Vagina (tissue), 2 donors: ENCODE measurements at places on chromosomes 4 and X.

GRCh38 chrX:153465691-153466380 is 4.5 kb downstream of the HAUS7 start:
- no peak for DNase-seq

DNA sequence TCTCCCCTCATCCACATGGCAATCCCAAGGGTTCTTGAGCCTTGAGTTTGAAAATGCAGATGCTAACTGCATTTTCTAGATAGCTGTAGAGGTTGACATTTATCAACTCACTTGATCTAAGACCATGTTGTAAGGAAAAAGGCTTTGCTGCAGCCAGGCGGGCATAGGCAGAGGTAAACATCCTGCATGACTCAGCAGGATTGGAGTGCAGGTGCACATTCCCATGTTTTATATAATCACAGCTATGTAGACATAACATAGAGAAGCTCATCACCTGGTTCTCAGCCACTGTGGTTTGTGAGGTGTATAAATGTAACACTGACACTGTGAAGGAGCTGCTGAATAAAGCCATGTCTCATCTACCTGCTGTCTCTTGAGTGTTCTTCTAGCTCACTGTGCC is 62.3 kb upstream of the PDE5A start:
- DNase-seq = no peak

DNA sequence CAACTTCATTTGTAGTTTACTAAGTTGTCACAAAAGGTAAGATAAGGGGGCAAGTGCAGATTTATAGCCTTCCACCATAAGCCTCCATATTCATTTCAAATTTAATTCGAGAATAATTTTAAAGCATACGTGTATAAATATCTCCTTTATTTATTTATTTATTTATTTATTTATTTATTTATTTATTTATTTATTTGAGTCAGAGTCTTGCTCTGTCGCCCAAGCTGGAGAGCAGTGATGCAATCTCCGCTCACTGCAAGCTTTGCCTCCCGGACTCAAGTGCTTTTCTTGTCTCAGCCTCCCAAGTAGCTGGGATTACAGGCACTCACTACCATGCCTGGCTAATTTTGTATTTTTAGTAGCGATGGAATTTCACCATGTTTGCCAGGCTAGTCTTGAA is 523.4 kb downstream of the FAT4 start:
- DNase-seq = no peak

GRCh38 chr4:178010596-178010995 is 568.4 kb upstream of the AGA start:
- DNase-seq = no peak

- DNase-seq = no peak
Observed at GRCh38 chr4:108477527-108478108, 142.8 kb upstream of the RPL34 start.

GRCh38 chr4:105296672-105297071 is 150.0 kb downstream of the TET2 start:
- DNase-seq = no peak

DNA sequence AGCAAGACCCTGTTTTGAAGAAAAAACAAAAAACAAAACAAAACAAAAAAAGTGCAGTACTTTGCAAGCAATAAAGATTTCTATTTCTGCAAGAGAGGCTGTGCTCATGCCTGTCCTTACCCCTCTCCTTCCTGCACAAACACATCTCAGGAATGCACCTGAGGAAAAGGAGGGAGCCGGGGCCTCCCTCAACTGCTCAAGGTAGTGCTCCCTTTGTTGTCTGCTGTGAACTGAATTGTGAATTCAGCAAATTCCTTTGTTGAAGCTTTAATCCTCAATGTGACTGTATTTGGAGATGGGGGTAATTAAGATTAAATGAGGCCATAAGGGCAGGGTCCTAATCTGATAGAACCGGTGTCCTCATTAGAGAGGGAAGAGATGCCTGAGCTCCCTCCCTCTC is 13.9 kb downstream of the FTSJ1 start:
- DNase-seq = no peak

GRCh38 chr4:86497980-86498862 is 95.9 kb upstream of the PTPN13 start:
- DNase-seq = no peak

GRCh38 chrX:22081475-22082092 is 49.5 kb downstream of the PHEX start:
- no peak for DNase-seq

DNA sequence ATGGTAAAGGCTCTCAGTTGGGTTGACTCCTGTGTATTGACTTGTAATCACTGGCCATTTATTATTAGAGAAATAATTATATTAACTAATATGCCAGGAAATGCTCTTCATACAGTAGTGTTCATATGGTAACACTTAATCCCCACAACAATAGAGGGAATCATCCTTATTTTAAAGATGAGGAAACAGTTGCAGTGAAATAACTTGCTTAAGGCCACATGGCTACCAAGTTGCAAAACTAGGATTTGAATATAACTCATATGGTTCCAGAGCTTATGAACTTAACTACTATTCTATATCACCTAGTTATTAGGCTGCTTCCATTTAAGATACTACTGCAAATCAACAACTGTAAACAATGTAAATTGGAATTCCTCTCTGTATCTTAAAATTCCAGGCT is 143.5 kb upstream of the HPGD start:
- no peak for DNase-seq

DNA sequence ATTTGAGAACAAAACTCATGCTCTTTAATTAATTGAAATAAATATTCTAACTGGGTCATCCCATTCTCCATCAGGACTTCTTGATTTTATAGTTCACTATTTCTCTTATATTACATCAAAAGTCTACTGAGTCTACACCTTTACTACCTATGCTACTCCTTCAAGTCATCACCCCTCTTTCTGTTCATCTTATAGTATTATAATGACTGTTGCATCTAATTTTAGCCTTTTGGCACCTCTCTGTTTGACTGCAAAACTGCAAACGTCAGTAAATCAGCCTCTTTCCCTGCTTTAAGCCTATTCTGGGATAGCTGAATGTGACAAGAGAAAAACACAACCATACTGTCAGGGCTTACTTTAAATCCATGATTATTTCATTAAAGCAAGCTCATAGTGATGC is 639.1 kb downstream of the GABRG1 start:
- no peak for DNase-seq

DNA sequence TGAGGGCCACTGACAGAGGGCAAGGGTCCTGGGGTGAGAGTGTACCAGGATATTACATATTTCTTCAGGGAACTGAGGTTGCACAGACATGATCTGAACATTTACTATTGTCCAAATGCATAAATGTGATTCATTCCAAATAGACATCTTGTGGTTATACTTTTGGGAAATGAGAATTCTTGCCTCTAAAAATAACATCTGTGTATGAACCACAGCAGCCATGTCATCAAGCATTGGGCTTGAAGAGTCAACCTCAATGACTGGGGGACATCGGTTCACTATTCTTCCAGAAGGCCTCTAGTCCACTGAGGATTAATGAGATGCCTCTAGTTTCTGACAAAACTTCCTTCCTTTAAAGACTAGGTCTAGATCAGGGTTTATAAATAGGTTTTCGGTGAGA is 193.1 kb upstream of the GPC4 start:
- DNase-seq = no peak

- no peak for DNase-seq
Observed at GRCh38 chr4:72383439-72383838, 185.6 kb downstream of the ADAMTS3 start.

DNA sequence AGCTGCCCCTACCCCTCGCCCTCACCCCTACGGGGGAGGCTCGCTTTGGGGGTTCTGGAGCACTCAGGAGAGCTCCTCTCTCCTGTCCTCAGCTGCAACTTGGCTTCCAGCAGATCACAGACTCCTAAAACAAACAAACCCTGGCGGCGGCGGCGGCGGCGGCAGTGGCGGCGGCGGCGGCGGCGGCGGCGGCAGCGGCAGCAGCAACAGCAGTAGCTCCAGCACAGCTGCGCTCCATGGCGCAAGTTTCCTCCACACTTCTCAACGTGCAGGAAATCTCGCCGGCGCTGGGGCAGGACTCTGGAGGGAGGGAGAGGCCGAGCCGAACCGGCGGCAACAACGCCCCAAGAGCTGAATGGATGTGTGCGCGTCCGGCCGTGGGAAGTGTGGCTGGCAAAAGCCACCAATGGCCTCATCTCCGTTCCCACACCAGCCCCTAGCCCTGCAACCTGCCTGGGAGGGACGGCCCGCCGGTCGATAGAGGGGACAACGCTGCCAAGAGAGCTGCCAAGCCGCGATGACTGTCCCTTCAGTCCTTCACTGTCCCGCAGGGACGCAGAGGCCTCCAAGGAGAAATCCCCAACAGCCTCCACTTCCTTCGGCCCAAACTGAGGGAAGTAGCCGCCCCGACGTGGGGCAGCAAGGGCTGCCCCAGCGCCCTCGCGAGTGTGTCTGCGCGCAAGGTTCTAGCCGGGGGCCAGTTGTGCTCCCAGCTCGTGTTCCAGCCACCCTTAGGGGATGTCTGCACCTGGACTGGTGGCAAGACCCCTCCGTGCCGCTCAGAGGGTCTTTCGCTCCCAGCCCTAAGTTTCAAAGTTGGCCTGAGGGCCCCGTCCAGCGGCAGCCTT is 775 bp downstream of the SHROOM4 start:
- no peak for DNase-seq

GRCh38 chrX:6134255-6134654 is 94.4 kb downstream of the NLGN4X start:
- no peak for DNase-seq

GRCh38 chrX:7219153-7219705 is 71.3 kb upstream of the PUDP start:
- no peak for DNase-seq

- DNase-seq = no peak
Observed at GRCh38 chr4:4890574-4891255, 31.2 kb downstream of the MSX1 start.

- DNase-seq = no peak
Observed at GRCh38 chr4:133151691-133152329, 2.7 kb downstream of the PCDH10 start.

- no peak for DNase-seq
Observed at GRCh38 chrX:122770581-122770980, 413.5 kb upstream of the GRIA3 start.

- no peak for DNase-seq
Observed at GRCh38 chrX:107935664-107936433, 46.3 kb downstream of the TEX13B start.

- no peak for DNase-seq
Observed at GRCh38 chr4:26150948-26151347, 169.9 kb upstream of the RBPJ start.

DNA sequence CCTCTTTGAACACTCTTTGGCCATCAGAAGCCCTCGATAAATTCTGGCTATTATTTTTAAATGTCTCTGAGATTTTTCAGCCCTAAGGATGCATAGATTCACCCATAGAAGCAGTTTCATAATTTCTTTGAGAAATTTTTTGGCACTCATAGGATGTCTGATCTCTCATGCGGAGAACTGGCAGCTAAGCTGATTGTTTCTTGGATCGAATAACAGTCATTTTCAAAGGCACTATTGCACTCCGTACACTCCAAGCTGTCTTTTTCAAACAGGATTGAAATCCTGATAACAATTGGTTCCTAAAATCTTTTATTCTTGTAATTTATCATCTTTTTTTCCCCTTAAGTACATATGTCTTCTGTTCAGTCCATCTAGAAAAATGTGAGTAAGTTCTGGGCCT is 411.9 kb downstream of the SPOCK3 start:
- DNase-seq = no peak

DNA sequence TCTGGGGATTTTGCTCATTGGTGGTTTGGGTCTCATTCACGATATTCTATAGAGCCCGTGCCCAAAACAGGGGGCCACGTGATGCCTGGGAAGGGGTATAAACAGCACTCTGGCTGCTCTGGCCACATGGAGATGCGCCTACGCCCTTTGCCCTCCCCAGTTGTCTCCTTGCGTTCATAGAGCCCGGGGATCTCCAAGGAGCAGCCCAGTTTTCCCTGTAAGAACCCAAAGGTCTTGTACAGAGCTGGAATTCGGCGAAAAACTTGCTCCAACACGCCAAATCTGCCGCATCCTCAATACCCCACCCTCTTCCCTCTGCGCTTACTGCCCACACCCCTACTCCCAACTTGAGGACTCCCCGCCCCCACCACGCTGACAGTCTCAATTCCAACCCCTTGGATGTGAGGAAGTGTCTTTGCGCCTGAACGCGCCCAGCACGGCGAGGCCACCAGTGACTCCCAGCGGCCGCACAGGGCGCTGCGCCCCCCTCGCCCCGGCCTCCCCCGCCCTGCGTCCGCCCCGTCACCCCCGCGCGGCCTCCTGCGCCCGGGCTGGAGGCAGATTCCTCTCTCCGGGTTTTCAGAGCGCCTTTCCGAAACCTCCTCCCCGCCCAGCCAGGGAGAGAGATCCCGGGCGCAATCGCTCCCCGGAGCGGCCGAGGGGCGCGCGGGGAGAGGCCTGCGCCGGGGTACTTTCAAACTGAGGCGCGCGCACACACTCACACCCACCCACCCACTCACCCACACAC is at the start of gene NHS:
Gene NHS, plus strand, starts transcription at position 582 of the 748 bp plus-strand sequence. CDS start 558 bp downstream, outside the sequence.
- no peak for DNase-seq

DNA sequence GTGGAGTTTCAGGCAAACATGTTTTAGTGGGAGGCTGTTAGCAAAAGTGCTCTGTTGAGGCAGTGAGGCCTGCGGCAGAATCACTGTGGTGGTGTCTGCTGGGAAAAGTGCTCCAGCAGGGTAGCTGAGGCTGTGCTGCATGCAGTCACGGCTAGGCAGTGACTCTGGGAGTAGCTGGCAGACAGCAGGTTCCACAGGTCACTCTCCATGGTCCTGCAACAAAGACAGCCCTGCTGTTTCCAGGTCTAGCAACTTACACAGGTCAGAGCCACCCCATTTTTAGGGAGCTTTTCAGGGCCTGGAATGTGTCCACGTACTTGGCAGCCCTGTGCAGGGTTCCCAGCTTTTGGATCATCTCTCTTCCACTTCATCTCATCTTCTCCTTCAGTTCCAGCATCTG is 184.3 kb downstream of the NAA11 start:
- DNase-seq = no peak
